ENCODE measurements at places on chromosomes 7 and 10.

DNA sequence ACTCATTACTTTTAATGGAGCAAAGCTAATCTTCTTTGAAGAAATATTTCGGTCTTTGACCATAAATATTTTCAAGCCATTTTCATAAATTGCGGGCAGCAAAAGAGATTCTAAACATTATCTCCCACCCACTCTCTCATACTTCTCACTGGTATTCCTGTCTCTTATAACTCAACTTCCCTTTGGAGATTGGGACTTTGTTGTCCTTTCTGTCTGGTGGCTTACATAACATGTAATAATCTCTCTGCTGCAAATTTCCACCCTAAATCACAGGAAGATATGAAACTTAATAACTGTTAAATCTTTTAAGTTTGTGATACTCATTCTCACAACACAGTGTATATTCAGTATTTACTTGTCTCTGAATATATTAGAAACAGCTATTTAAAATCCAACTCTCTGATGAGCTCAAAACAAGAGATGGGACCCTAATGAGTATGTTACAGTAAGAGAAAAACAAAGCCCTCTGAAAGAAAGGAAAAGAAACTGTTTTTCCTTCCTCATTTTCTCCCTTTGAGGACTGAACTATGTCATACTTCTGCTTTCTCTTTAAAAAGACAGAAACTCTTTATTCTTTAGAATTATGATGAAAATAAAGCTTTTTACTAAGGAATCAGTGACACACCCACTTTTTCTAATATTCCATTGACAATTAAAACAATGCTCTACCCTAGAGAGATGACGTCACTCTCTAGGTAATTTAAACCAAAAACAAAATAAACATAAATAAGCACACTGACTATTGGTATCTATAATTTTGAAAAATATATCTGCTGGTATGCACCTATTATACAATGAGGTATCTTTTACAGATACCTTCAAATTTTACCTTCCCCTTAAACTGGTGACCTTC lies 14.7 kb downstream of the CALCR start:
- no peak for DNase-seq

DNA sequence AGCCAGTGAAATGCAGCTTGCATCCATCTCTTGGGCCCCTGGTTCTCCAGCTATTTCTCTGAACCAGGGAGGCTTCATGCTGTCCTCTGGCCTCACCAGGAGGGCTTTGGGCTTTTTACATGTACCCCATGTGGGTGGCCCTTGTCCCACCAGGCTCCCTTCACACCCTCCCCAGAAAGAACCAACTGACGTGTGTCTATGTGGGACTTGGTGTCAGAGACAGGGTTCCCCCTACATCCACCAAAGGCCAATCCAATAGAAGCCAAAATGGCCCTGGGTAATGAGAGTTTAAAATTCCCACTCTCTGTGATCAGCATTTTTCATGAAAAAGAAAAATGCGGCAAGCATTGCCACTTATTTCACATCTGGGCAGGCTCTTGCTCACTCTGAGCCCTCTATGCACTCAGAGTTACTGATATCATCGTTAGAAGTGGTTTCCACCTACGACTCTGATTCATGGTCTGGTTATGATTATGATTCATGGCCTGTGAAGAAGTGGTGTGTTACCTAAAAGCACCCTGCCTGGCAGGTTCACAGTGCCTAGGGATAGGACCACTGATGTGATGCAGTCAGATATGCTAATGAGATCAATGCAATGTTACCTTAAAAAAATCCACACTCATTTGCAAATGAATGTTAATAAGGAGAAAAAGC lies 133.5 kb downstream of the BUB3 start:
- DNase-seq = no peak

- DNase-seq = no peak
Observed at GRCh38 chr7:115009736-115010440, 88.0 kb downstream of the MDFIC start.

DNA sequence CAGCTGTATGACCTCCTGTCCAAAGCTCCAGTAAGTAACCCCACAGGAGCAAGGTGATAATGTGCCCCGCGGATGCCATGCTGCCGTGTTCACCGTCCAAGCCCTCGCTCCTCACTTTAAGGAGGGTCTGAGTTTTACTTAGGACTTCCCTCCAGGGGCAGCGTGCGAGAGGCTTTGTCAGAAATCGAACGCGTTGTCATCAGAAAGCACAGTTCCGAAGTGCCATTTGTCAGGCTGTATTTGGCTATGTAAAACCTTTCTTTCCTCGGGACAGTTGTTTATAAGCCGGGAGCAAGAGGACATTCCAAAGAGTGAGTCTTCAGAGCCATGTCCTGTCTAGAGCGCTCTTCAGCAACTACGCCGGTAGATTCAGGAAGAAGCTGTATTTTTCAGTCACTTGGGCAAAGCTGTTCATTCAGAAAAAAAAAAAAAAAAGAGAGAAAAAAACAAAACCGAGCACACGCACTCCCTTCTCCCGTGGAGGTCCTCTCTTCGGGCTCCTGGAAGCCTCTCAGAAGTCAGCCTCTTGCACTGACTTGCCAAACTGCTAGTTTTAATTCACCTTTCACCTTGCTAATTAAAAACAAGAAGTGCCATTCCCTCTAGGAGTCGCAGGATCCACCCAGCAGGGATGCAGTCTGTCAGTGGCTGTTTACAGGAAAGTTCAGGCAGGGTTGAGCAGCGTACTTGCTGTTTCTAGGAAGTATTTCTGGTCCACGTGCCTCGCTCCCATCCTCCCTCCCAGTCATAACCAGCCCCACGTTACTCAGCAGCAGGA lies at the start of gene SEMA3E:
TSS of gene SEMA3E (minus strand) at position 676 of the 778 bp plus-strand sequence.
- no peak for DNase-seq

DNA sequence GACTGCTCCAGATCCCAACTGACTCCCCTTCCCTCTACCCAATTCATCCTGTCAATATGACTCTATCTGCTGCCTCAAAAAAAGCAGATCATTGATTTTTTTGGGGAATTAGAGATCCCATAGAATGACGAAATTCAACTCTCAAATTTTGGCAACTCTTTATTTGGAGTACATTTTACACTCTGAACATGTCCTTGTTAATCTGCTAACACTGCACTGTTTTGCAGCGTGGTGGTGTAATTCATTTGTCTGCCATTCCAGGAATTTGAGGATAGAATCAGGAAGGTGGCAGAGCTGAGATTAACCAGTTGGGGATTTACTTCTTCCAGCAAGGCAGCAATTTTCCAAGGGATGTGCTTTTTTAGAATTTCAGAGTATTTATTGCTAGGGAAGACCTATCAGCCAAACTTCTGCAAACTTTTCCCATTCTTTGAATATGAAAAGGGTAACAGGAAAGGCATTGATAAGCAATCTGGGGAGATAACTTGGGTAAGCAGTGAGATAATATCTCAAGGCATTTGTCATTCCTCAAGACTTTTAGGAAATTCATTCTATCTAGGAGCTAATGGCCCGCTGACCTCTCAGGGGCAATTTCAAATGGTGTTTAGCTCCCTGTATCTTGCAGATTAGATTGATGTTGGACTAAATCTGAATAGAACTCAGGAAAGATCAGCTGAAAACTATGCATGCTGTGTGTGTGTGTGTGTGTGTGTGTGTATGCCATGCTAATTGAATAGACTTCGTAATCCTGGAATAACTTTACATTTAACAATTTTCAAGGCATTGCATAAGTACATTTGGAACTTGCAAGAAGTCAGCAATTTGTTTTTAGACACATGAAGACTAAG lies 9.7 kb downstream of the BAMBI start:
- DNase-seq = no peak

DNA sequence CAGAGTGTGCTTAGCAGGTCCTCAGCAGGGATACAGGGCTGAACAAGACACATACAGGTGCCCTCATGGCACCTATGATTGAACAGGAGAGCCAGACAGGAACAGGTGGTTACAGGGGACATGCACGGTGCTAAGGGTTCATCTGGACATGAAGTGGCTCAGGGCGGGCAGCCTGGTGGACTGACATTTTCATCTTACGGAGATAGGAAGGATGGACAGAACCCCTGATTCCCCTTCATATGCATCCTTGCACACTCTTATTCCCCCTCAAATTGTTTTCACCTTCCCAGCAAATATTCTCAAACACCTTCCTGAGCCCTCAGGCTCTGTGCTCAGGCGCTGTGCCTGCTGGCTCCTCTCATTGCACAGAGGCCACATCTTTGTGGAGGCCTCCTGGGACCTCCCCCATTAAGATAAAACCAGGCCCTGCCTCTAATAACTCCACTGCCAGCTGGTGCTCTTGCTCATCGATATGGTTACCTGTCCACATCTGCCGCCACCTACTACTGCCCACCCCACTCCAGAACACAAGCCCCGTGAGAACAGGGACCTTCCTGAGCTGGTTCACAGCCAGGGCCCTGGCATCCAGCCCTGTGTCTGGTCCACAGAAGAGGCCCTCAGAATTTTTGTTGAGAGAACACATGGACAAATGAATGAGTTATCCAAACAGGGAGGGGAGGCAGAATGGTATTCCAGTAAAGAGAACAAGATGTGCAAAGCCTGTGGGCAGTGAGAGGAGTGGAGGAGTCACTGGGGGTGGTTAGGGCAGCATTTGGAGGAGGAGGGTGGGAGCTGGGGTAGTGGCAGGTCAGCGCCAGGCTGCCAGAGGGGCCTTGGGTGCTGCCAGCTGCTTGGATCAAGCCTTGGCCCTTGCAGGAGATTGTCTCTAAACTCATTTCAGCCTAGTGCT lies 68.9 kb upstream of the AQP1 start:
- no peak for DNase-seq

GRCh38 chr10:12829831-12830390 lies 171.6 kb downstream of the CCDC3 start:
- no peak for DNase-seq

DNA sequence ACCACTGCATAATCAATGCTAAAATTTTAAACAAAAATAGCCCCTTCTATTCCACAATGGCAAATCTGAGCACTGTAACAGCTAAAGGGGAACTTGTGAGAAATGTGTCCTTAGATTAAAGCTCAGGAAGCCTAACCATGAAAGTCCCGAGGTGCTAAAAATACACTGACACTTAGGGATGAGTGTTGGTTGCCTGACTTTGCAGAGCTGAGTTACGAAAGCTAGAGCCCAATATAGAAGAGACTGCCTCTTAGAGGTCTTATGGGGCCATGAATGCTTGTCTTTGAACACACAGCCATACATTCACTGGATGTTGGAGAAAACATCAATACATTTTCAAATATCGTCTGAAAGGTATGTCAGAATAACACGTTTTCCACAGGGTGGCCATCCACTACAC lies 209.7 kb downstream of the LHFPL3 start:
- DNase-seq = no peak

DNA sequence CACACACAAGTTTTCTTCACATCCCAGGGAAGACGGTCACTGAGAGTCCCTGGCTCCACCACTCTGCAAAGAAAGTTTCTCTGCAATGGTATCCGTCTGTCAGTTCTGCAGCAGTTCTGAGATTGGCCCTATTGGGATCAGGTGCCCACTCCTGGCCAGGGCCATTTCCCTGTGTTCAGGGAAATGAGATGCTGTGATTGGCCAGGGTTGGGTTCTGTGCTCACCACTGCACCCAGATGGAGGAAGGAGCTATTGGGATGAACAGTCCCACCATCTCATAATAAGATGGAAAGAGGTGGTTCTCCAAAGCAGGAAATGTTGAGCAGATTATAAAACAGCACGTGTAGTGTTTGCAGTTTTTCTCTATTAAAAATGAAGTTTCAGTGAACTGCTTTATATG lies 13.3 kb upstream of the PIP4K2A start:
- DNase-seq = no peak

DNA sequence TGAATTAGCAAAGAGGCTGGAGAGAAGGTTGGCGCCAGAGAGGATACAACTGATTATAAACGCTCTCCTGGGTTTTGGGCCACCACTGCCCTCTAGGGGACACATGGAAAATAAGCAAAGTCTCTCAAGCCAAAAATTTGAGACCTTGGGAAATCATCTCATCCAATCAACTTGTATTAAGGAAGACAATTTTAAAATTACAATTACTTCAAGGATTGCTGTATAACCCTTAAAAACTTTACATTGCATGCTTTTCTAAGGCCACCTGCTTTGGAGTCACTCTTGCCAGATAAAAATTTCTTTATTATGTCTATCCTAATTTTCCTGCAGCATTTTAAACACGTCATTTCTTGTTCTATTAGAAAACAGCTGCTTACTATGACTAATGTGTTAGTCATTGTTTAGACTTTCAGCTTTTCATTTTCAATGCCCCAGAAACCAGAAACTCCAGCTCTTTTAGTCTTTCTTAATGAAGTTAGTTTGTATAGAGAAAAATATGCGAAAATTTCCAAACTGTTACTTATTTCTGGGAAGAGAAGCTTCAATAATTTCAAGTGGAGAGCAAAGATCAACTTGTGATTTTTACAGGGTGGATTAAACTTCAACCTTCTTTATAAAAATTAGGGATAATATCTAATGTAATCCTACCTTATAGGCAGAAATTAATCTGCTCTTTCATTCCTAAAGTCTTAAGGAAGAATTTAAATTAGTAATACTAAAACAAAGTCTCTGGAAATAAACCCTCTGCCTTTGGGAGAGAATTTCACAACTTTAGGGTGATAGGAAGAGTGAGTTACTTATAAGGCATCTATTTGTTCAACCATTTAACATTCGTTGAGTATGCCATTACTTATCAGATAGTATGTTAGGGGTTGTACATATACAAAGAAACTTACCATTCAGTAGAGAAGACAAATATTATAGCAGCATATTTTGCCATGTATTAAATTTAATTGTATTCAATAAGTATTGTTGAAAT lies 20.6 kb upstream of the RHOBTB1 start:
- DNase-seq = peak; percentile 26

DNA sequence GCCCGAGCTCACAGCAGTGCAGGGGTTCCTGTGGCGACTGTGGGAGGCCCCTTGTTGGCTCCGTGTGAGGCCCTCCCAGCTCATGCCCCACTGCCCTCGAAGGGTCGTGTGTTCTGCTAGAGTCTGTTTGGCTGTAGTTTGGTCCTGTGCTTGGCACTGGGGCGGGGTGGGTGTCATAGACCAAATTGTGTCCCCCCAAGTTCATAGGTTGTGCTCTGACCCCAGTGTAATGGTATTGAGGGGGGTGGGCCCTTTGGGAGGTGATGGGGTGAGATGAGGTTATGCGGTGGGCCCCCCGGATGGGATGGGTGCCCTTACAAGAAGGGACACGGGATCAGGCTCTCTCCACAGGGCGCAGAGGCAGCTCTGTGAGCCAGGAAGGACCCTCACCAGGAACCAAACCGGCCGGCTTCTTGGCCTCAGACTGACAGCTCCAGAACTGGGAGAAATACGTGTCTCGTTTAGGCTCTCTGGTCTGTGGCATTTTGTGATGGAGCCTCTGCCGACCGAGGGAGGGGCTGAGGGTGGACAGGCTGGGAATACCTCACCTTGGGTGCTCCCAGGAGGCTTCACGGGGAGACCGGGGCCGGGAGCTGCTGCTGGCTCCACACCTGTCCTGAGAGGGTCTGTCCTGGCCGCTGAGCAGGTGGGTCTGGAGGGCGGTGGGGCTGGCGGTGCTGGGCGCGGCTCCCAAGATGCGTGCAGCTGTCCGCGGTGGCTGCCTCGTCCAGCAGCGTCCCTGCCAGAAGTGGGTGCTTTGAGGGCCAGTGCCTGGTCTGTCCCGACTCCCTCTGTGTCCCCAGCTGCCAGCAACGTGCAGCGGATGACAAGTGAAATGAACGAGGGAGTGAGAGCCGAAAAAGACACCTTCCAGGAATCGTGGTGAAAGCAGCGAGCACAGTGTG lies 89.4 kb downstream of the INPP5A start:
- no peak for DNase-seq
